ENCODE measurements at places on chromosomes 3 and 15.

DNA sequence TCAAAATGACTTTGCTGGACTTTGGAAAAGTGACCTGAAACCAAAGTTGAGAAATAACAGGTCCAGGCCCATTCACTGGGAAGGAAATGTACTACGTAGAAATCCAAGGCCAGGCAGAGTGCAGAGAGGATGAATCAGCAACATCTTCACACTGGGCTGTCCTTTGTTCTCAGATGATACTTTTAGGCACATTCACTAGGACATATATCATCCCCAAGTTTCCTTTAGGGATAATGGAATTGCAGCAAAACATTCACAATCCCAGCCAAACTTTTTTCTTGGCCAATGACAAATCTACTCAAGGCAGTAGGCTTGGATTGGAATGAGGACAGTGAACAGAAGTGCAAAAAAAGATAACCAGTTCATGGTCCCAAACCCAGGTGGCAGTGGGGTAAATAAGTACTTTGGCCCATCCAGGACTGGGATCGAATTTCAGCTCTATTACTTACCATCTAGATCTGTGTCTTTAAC, 75.1 kb downstream of the CLDN11 start:
- peak; percentile 82 for DNase-seq

DNA sequence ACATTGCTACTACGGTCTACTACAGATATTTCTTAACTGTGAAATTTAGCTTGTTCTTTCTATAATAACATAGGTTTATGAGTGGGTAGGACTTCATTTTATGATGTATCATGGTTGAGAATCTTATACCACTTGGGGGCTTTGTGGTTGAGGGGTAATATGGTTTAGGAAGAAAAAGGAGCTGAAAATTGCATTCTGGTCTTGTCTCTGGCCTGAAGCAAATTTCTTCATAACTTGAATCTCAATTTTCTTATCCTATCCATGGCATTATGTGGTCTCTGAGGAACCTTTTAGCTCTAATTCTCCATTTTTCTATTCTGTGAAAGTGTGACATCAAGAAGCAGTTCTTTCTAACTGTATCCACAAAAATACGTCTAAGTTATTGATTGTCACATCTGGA, 341.0 kb downstream of the SOX2 start:
- DNase-seq = no peak

DNA sequence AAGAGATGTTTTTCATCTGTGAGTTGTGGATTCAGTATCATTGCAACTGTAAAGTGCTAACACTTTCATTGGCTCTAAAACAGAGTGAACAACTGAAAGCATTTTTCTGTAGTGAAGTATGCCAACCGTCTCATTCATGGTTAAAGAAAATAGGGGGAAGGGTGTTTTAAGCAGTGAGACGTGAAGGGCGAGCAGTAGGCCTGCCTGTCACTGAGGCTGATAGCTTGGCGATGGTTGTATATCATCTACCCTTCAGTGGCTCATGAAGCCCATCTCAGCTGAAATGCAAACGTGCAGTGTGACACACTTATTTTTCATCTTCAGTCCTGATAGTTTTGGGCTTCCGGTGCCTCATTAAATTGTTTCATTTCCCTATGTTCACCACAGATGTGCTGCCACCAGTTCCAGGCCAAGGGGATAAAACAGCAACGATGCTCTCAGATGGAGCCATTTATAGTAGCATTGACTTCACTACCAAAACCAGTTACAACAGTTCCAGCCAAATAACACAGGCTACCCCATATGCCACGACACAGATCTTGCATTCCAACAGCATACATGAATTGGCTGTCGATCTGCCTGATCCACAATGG, 562.0 kb downstream of the ROBO2 start:
- no peak for DNase-seq

- no peak for DNase-seq
Observed at GRCh38 chr15:77067691-77068367, 3.1 kb downstream of the TSPAN3 start.
